NCI-H69 (cell line): ENCODE measurements at places on chromosomes 6 and 20.

- peak; percentile 99 for DNase-seq
Observed at GRCh38 chr20:20211274-20211987, 156.5 kb upstream of the INSM1 start.

DNA sequence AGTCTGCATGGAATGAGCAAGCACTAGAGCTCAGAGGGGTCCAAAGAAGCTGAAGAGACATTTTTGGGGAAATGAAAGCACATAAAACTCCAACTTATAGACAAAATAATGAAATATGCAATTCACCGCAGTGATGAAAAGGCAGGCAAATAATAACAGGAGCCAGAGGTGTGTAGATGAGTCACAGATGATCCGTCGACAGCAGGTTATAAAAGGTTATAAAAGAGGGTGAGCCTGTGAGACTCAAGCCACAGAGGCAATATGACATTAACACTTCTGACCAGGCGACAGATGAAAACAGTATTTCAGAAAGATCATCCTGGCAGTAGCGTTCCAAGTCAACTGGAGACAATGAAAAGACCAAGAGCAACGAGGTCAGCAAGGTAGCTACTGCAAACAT, 35.8 kb upstream of the ANKRD60 start:
- no peak for DNase-seq

DNA sequence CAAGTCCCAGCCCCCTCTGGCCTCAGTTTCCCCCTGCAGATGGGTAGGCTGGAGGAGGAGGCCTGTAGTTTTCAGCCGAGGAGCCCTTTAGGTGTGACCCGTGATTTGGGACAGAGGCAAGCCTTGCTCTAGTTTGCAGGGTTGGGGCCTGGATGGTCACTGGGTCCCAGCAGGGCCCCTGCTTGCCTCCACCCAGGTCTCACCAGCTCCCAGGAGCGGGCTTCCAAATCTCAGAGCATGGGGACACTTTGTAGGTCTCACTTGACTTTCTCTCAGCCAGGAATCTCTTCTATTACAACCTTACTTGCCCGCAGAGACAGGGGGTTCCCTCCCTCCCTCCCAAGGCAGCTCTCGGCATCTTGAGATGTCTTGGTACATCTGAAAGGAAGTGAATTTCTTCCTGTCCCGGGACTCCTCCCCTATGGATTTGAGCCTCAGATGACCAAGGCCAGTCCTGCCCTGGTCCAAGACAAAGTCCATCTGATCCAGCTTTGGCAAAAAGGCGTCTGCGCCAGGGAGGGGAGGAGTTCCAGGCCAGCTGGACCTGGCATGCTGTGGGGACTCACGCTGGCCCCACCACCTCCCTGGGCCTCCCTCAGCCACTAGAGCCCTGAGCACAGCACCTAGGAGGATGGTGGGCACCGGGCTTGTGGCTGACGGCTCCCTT, 47.4 kb downstream of the SRC start:
- no peak for DNase-seq

DNA sequence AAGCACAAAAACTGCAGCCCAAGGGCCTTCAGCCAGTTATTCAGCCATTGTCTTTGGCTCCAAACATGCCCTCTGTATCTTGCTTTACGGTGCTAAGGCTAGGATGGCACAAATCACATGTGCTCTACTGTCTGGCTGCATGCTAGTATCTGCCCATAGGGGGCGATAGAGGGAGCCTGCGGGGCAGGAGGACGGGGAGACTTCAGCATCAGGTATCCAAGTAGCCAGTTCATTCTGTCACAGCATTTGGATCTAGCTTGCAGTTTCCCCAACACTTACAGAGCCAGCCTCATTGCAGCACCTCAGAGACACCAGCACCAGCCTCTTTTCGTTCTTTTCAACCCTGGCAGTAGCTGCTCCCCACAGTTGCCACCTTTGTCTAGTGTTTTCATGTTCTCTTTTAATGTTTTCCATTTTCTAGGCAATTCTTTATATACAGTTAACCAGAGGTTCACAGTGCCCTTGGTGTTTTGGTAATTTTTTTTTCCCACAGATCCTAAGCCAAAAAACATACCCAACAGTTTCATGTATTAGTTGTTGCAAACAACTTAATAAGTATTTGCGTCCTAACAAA, 705.9 kb downstream of the PTPRT start:
- DNase-seq, result peak; percentile 22

- peak; percentile 67 for DNase-seq
Observed at GRCh38 chr6:26158581-26159356, 71.5 kb downstream of the HFE start.

GRCh38 chr6:90221403-90221802, 75.2 kb downstream of the BACH2 start:
- peak; percentile 8 for DNase-seq

DNA sequence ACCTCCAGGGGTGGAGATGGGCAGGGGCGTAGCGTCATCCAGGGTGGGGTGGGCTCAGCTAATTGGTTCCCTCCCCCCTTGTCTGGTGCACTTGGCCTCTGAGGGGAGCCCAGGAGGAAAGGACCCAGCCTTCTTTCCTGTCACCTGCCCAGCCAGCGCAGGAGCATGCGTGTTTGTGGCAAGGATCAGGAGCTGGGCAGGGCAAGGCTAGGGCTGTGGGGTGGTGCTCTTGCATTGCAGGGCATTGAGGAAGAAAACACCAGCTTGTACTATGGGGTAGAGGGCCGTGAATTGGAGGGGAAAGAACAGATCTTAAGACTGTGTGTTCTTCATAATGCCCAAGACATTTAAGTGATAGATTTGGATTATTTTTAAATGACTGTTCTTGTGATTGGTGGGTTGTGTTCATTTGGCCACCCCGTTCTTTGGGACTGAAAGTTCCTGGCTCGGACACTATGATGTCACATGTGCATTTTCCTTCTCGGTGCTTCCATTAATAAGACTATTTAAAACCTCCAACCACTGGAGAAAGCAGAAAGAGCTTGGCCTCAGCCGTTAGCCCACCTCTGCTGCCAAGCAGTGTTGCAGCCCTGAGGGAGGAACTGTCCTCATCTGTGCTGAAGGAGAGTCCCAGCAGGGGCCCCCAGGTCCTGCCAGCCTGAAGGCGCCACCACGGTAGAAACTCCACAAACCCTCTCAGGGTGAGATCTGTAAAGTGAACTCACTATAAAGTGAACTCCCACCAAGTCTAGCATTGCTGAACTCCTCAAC, 136.2 kb upstream of the INSM1 start:
- peak; percentile 67 for DNase-seq

DNA sequence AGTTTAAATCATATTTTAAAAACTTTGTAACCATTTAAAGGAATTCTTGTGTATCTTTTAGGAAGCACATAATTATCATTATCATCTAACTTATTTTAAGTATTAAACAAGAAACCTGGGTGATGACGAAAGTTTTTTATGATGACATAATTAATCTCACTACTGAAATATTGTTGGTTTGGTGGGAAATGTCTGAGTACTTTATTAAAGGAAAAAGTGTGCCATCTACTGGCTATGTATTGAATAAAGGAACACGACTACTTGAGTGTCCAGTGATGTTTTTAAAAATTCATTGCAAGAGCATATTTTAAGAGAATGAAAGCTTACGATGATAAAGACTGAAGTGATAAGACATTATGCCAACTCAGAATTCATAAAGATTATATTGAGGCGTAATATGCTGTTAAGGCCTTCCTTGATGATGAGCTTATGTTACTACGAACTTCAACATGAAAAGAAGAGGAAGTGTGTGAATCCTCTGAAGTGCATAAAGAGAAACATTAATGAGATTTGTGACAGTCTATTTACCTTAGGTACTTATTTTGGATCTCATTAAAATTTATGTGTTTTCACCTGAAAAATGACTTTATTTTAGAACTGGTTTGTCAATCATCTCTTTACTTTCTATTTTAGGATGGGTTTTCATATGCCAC, 12.0 kb upstream of the TRMT11 start:
- DNase-seq, result peak; percentile 82

- DNase-seq, result peak; percentile 16
Observed at GRCh38 chr20:10565922-10566897, 107.6 kb downstream of the JAG1 start.

GRCh38 chr6:6694825-6695624, 106.5 kb downstream of the LY86 start:
- peak; percentile 64 for DNase-seq

- peak; percentile 30 for DNase-seq
Observed at GRCh38 chr6:124968401-124968800, 6.2 kb downstream of the RNF217 start.

GRCh38 chr20:62907384-62908317, 18.7 kb downstream of the DIDO1 start:
- DNase-seq, result no peak

GRCh38 chr6:110575925-110576463, 99.6 kb upstream of the SLC22A16 start:
- no peak for DNase-seq

GRCh38 chr6:2807342-2808090, 34.1 kb downstream of the SERPINB1 start:
- DNase-seq, result no peak

GRCh38 chr6:167409694-167410093, 84.8 kb downstream of the TTLL2 start:
- no peak for DNase-seq

GRCh38 chr6:15491986-15492269, 170.9 kb downstream of the DTNBP1 start:
- DNase-seq, result no peak

DNA sequence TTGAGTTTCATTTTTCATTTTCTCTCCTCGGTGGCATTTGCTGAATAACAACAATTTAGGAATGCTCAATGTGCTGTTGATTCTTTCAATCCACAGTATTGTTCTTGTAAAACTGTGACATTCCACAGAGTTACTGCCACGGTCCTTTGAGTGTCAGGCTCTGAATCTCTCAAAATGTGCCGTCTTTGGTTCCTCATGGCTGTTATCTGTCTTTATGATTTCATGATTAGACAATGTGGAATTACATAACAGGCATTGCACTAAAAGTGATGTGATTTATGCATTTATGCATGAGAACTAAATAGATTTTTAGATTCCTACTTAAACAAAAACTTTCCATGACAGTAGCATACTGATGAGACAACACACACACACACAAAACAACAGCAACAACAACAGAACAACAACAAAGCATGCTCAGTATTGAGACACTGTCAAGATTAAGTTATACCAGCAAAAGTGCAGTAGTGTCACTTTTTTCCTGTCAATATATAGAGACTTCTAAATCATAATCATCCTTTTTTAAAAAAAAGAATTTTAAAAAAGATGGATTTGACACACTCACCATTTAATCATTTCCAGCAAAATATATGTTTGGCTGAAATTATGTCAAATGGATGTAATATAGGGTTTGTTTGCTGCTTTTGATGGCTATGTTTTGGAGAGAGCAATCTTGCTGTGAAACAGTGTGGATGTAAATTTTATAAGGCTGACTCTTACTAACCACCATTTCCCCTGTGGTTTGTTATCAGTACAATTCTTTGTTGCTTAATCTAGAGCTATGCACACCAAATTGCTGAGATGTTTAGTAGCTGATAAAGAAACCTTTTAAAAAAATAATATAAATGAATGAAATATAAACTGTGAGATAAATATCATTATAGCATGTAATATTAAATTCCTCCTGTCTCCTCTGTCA, 88.1 kb downstream of the SNAP25 start:
- no peak for DNase-seq

- DNase-seq, result peak; percentile 88
Observed at GRCh38 chr20:32894026-32894483, 35.3 kb downstream of the EFCAB8 start.

- DNase-seq, result no peak
Observed at GRCh38 chr20:51189814-51190782, 167.2 kb upstream of the KCNG1 start.

DNA sequence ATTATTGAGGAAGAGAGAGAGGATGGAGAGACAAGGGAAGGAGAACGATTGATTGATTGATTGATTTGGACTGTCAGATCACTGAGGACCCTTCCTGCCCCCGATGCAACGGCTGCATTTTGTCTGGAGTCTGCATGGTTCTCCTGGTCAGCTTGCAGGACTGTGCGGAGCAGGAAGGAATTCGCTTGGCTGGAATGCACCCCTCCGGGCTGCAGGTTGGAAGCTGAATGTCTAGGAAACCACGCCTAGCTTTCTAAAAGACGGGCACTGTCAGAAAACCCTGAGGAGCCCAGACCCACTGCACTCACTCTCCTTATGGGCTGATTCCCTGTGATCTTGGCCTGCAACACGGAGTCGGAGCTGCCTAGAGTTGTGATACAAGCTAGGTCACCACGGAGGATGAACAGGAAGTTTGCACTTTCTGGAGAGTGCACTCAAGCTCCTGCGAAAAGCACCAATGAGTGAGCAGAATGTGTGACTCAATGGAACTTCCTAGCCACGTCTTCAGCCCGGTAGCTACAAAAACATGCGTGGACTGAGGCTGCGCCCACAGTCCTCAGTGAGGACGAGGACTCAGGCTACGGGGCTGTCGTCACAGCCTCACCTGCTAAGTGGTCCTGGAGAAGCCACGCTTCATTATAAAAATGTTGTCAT, 14.4 kb downstream of the DACT2 start:
- no peak for DNase-seq

- no peak for DNase-seq
Observed at GRCh38 chr6:10235344-10235743, 179.5 kb downstream of the TFAP2A start.

GRCh38 chr6:40802481-40802880, 215.3 kb upstream of the LRFN2 start:
- no peak for DNase-seq

GRCh38 chr6:133681891-133682290, 207.0 kb upstream of the TCF21 start:
- no peak for DNase-seq

DNA sequence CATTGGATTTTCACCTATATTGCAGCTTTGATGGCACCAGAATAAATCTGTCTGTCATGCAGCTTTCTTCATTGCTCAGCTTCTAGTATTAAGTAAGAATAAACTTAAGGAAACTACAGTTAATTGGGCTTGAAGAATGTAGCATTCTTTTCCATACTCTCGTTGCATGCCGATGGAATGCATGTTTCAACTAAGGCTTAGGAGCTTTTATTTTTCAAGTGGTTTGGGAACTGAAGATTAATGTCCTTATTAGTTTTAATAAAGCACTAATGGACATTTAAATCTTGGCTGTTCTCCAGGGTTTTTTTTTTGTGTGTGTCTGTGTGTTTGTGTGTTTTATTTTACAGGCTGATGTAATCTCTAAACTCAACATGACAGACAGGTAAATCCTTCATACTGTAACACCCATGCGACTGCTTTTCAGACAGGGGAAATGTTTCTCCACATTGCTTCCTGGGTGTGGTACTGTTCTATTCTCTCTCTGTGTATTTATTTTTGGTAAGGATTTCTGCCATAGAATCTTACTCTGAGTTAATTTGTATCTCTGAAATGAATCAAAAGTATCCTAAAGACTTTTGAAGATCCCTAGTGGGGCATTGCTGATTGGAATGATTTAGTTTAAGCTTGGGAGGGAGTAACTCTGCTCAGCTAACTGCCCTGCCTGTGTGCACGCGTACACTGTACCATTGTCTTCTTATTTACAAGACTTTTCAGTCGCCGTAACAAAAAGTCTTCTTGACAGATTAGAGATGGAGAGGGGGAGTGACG, 38.0 kb downstream of the SLC9A8 start:
- DNase-seq, result no peak
